T-helper 9 cell (primary cell): ENCODE measurements at places on chromosomes 6 and 20.

GRCh38 chr6:11485271-11485670 is 52.3 kb upstream of the TMEM170B start:
- no peak for DNase-seq

- DNase-seq, result no peak
Measured at GRCh38 chr20:37233548-37234253, 27.9 kb downstream of the GHRH start.

DNA sequence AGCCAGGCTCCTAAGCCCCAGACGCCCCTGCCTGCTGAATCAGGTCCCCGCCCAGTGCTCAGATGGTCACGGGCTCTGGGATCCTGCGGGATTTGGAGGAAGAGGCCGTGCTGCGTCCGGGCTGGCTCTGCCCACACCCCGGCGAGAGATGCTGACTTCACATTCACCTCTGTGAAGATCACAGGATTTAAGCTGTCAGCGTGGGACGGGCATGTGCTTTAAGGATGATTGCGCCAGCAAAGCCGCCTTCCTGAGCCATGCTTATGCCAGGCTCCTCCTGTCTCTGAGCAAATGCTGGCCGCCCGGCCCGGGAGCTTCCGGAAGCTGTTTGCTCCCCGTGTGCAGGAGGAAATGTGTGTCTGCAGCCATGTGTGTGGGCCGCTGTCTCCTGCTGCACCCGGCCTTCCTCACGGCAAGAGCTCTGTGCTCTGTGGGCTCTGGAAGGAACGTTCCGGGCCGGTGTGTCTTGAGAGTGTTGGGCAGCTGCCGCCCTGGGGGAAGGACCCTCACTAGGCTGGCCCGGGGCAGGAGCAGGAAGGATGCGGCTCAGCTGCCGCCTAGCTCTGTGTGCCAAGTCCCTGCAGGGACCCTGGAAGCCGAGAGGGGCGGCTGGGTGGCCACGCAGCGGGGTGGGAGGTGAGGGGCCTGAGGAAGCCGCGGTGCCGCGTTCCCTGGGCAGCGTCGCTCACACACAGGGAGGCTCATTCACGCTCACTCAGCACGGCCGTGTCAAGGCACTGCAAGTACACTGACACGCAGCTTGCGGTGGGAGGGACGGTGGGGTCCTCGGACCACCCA is 19.0 kb upstream of the BHLHE23 start:
- no peak for DNase-seq

- no peak for DNase-seq
Measured at GRCh38 chr6:11978169-11978987, 33.7 kb upstream of the HIVEP1 start.

- DNase-seq, result no peak
Measured at GRCh38 chr6:145213614-145214013, 521.7 kb downstream of the EPM2A start.

DNA sequence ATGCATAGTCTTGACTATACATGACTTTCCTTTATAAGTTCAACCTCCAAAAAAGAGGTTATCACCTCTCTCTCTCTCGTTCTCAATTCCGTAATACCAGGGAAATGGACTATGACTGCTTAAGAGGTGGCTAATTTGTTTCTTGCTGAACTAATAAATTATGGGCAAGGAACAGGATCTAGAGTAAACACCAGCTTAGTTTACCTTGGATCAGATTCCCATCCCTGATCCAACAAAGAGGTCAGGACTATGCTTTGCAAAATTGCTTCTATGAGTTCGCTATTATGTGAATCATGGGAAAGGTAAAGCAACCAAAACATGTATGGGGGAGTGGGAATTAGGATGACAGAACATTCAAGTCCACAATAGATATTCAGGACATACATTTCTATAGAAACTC is 630.7 kb downstream of the HACE1 start:
- no peak for DNase-seq

DNA sequence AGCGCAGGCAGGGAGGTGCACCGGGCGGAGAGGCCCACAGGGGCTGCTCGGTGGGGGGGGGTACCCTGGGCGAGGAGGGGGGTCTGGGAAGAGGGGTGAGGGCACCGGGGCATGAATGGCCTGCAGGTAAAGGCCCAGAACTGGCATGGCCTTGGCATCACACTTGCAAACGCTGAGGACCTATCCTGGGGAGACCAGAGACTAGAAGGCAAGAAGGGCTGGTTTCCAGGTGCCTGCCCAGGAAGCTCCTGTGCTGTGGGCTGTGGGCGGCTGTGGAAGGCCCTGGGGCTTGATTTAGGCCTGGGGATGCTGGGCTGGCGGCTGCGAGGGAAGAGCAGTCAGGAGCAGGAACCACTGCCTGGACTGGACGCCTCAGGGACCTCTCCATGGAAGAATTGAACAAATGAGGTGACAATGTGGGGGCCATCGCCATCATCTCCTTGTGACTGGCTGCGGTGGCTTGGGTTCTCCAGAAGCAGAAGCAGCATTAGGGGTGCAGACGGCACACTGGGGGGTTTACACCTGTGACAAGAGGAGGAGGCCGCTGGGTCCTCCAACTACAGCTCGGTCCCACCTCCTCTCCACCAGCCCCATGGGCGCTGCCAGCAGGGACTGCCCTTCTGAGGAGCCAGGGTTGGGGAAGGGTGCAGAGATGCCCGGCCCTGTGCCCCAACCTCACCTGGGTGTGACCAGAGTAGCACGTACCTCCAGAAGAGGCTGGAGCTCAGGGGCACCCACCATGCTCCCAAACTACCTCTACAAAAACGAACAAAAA is 32.1 kb upstream of the IRF4 start:
- no peak for DNase-seq
